ENCODE measurements at places on chromosomes 7 and 10.

DNA sequence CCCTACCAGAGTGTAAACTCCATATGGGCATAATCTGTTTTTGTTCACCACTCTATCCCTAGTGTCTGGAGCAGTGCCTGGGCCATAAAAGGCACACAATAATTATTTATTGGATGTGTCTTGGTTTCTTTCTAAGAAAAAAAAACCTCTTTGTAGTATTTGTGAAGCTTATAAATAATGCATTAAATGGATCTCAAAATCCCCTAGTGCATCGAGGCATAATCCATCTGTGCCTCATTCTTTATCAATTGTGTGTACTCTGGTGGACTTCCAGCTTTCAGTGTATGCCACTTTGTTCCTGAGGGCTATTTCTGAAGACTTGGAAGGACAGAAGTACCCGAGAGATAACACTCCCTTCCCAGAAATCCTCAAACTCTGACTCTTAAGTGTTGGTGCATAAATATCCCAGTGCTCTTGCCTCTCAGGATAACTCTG, 255.0 kb upstream of the PHYHIPL start:
- no peak for DNase-seq

DNA sequence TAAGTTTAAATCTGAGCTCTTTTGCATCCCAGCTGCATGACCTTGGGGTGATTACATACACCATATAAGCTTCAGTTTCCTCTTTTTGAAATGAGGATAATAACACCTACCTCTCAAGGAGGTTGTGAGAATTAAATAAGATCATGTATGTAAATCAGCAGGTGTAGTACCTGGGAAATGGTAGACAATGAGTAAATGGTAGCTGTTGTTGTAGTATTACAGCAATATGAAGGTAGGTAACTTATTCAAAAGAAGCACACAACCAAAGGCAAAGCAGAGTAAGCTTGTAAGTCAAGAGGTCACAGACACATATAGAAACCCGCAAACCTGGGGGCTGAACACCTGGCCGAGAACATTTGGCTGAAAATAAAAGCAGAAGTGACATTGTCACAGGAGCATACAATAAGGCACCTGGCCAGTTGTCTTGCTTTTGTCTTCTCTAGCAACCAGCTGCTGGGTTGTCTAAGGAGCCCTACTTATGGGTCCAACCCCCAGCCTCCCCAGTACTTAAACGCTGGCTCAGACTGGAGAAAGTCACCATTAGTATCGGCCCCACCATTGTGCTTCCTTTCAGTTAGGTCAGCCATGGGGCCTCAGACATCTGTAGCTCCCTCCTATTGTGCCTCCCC, 203.6 kb upstream of the MKLN1 start:
- DNase-seq: no peak

GRCh38 chr7:45978731-45979211, 57.7 kb upstream of the IGFBP3 start:
- no peak for DNase-seq

DNA sequence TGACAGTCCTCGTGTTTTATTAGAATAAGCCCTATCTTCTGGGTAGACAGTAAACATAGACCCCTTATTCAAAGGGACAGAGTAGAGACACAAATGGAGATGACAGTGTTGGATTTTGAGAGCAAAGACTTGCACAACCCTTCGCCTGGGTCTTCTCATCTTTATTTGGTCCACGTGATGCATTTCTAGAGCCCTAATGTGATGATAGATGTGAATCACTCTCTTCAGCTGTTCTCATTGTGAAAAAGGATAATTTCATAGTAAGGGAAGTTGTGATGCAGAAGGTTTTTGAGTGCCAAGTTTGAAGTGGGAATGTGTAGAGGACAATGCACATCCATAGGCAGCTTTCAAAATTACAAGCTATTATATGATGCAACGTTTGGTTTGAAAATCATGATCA, 86.3 kb downstream of the CREB5 start:
- DNase-seq: no peak

- no peak for DNase-seq
Observed at GRCh38 chr10:123133541-123134342, 2.0 kb upstream of the HMX3 start.

- no peak for DNase-seq
Observed at GRCh38 chr10:70784471-70784870, 706 bp downstream of the TBATA start.

GRCh38 chr10:71697938-71698709, 21.5 kb downstream of the C10orf105 start:
- DNase-seq: no peak

GRCh38 chr10:44233561-44234482, 151.1 kb downstream of the CXCL12 start:
- peak; percentile 79 for DNase-seq

DNA sequence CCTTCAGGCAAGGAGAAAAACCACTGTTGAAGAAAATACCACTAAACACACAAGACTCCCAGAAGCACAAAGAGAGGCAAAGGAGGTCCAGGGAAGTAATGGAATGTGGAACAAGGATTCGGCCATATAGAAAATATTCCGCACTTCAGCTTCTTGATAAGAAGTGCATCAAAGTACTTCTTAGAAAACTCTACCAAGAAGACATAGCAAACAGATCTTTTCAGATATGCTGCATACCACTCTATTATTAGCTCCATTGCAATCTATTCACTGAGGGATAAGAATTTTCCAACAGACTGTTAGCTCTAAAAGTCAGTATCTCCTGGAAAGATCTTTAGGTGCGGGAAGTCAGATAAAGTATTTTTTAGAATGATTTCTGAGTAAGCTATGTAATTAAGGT, 231.8 kb downstream of the WDR11 start:
- no peak for DNase-seq

GRCh38 chr10:70477661-70478162, 855 bp upstream of the PALD1 start:
- DNase-seq: no peak

DNA sequence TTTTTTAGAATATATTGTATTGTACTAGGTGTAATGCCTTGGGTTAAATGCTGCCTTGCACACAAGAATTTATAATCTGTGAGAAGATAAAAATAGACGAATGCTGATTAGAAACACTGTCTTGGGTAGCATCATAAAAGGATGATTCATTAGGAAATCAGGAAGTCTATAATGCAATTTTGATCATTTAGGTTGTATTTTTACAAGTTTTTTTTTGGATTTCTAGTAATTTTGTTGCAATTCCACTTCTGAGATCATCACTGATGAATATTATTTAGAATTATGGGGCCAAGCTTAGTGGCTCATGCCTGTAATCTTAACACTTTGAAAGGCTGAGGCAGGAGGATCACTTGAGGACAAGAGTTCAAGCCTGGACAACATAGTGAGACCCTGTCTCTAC, 29.6 kb downstream of the WBP1L start:
- no peak for DNase-seq

DNA sequence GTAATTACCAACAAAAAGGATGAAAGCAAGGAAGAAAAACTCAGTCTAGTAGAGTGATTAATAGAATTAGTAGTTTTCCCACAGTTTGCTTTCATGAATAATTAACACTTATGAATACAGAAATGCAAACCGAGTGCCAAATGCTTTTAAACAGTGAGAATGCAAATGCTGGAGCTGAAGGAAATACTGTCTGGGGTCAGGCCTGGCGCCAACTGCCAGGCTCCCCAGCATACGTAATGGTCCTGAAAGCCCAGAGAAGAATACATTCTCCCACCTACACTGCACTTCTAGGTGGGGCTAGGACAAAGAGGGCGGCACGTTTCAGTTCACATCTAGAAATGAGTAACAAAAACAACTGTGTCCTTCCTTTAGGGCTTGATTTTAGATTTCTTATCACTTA, 30.0 kb downstream of the GLUD1 start:
- no peak for DNase-seq

GRCh38 chr10:109887243-109887642, 36.1 kb downstream of the XPNPEP1 start:
- no peak for DNase-seq

DNA sequence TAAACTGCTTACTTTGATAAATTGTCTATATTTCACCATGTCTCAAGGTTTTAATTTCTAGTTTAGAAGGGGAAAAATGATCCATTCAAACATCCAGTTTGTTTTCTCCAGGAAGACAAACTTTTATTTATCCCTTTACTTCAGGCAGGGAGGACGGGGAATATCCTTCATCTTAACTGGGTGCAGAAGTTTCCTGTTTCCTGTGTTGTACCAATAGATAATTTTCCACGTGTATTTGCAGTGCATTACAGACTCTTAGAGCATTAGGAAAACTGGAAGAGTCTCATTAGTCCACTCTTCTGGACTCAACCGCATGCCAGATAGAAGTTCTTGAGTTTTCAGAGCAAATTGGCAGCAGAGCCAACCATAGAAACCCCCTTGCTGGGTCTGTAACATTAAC, 39.4 kb upstream of the PIP4K2A start:
- no peak for DNase-seq

DNA sequence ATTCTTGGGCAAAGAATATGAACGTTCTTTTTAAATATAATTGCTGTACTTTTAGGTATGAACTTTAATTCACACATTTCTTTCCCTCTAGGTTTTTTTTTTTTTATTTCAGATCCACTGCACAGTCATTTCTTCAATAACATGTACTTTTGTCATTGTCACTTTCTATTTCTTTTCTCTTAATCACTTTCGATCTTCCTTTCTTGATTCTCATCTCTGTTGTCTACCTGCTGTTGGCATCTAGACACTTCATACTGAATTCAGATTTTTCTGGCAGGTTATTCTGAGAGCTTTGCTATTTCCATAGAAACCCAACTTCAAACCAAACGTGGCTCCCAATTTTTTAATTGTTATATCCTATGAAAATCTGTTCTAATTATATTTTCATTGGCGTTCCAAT, 211.7 kb upstream of the KLF6 start:
- no peak for DNase-seq

DNA sequence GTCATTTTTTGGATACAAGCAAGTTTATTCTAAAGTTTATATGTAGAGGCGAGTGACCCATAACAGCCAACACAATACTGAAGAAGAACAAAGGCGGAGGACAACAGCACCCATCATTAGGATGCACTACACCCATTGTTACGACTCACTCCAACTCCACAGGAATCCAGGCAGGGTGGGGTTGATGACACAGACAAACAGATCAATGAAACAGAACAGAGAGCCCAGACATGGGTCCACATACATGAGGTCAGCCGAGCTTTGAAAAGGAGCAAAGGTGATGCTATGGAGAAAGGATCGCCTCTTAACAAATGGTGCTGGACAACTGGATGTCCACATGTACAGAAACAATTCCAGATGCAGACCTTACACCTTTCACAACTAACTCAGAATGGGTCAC, 426.4 kb downstream of the PTPRN2 start:
- DNase-seq: no peak

DNA sequence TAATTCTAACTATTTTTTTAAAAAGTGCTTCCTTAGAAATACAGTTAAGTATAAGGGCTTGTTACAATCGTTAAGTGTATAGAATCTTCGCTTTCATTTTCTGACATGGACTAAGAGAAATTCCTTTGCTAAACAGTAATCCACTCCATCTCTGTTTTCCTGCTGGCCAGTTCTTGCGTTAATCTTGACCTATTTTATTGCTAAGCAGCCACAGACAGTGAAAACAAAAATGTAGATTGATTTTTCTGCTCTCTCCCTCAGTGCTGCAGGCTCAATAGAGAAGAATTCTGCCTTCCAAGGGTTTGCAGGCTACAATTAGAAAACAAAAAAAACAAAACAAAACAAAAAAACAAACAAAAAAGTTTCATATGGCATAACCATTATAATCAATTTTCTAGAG, 310.4 kb upstream of the ADARB2 start:
- no peak for DNase-seq

GRCh38 chr10:131744346-131744745, 156.5 kb upstream of the PPP2R2D start:
- DNase-seq: no peak

- peak; percentile 85 for DNase-seq
Observed at GRCh38 chr10:77716458-77717317, 79.1 kb upstream of the KCNMA1 start.

DNA sequence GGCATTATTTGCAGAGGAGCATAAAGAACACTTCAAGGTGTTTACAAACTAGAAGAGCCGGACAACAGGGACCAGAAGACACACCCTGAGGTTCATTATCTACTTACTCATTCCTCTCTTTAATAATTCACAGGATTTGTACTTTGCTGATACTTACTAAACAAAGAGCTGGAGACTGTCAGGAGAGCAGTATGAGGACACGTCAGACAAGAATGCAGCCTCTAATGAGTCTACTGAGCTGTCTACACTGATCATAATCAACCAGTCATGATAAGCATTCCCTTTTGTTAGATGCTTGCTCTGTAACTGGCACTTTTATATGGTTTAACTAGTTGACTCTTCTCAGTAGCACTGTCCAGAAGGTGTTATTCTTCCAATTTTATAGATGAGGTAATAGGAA, 243.3 kb upstream of the CDC14C start:
- no peak for DNase-seq

GRCh38 chr7:22631730-22632129, 95.3 kb upstream of the IL6 start:
- no peak for DNase-seq

DNA sequence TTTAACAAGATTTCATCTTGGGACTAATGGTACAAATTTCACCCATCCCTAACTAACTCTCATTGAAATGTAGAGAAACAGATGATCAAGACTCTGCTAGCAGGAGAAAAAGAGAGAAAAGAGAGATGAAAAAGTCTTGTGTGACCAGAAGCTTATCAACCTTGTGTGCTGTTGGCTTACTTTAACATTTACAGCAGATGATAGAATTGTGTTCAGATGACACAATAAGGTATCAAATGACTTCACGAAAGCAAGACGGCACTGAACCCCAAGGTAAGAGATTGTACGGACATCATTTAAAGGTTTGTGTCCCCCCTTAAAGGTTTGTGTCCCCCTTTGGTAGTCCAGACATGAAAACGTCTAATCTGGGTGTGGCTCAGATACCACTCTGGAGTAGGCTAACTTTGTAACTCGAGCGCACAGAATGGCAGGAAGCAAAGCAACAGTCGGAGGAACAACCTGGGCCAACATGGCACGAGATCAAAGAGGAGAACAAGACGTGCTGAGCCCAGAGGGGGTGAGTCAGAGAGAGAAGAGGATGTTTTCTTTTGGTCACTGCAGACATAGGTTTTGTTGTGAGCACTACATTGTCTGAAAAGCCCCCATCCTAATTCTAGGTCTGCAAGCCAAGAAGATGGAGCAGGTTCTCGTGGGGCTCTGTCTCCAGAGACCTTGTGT, 10.4 kb upstream of the LMBR1 start:
- DNase-seq: no peak

- no peak for DNase-seq
Observed at GRCh38 chr10:88500656-88501055, 82.5 kb downstream of the RNLS start.

- no peak for DNase-seq
Observed at GRCh38 chr10:116716381-116716780, 26.0 kb downstream of the HSPA12A start.

DNA sequence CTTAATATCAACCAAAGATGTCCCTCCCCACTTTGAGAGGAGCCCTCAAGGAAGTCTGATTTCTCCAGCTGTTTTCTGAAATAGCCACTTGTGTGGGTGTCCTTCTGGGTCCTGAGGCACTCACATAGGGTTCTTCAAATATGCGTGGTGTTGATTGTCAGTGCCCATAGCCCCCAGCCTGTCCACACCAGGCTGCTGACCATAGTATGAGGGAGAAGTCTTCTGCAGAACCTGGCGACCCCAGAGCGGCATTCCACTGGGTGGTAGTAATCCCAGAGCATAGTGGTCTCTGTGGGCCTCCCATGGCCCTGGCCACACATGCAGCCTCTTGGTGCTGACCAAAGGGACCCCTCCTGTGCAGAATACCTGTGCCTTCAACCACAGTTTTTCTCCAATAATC, 82.7 kb upstream of the MACROH2A2 start:
- peak; percentile 83 for DNase-seq
